ENCODE measurements at places on chromosomes 5 and 9.

- no peak for DNase-seq
These were observed 101.7 kb downstream of the CDH18 start for GRCh38 chr5:19886123-19886917.

GRCh38 chr9:130526193-130526853, 53.1 kb upstream of the FUBP3 start:
- DNase-seq: no peak

DNA sequence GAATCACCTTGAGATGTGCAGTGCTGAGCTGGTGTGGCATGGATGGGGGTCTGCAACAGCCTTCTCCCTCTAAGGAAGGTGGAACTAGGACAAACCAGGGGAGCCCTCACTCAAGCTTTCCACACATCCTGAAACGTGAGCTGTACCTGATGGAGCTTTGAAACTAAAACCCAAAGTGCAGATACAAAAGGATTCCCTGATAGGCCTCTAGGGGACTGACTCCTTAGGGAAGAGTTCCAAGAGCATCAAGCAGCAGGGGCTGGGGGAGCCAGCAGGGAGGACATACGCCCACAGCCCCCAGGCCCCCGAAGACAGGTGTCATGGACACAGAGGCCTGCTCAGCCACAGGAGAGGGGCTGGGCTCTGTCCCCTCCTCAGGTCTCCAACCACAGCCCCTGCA, 17.7 kb downstream of the ARHGEF37 start:
- no peak for DNase-seq

GRCh38 chr9:95268681-95269080, 48.8 kb downstream of the FANCC start:
- DNase-seq: no peak
